SJSA1 (cell line): ENCODE measurements at places on chromosomes 13 and 19. TPM values are rescaled to one million over a fixed set of nuclear protein-coding genes. Genes with fewer than 3 reads are reported as not detected.
A peak's percentile ranks its signal among the peaks of the same experiment; 100 is the strongest.

DNA sequence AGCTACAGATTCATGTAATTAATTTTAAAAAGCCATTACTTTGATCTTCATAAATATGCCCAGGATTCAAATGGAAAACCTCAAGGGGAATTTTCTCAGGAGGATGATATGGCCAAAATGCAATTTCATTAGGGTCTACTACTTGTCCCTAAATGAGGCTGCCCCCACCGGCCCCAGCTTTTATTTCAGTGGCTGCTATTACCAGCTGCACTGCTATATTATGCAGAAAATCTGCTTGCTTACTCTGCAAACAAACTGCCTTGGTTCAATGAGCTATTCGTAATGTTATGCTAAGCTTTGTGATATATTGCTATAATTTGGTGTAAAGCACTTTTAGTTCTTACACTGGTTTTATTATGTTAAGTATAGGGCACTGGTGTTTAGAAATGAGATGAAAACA, 137.3 kb upstream of the TMTC4 start:
- no peaks in the 10 kb centered on the region for H3K4me1 ChIP-seq
- H3K27ac ChIP-seq, result no peak overlapping the region
- no peak for DNase-seq
- H3K4me3 ChIP-seq, result no peak overlapping the region

DNA sequence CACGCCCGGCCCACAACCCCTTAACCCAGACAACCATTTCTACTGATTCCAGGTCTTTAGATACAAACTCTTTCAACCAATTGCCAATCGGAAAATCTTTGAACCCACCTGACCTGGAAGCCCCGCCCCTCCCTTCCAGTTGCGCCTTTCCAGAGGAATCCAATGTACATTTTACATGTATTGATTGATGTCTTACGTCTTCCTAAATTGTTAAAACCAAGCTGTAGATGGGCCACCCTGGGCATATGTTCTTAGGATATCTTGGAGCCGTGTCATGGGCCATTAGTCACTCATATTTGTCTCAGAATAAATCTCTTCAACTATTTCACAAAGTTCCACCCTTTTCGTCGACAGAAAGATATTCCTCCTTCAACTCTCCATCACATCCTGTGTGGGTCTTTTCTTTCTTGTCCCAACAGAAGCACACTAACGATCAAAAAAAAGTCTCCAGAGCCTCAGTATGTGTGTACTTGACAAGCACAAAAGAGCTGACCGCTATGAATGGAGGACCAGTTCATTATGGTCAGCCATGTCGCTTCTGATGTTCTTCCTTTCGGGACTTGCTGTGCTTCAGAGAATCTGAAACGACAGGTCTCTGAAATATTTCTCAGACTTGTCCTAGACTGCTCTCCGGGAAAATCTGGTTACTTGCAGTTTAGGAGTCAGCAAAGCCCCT, 601 bp upstream of the ZNF749 start:
- H3K27ac ChIP-seq, result no peak overlapping the region
- DNase-seq, result no peak
- H3K36me3 ChIP-seq, result peaks cover 23% of the 10 kb centered on the region
- H3K27me3 ChIP-seq, result no peaks in the 10 kb centered on the region
- peak overlapping the region; percentile 55 for H3K4me3 ChIP-seq
- peaks cover 8% of the 10 kb centered on the region; the same call in 1 of the 2 replicates for H3K4me1 ChIP-seq

GRCh38 chr19:47209319-47210179, 21.4 kb downstream of the BBC3 start:
- H3K4me3 ChIP-seq, result no peak overlapping the region
- H3K36me3 ChIP-seq, result peaks cover 74% of the 10 kb centered on the region
- no peaks in the 10 kb centered on the region for H3K27me3 ChIP-seq
- peak overlapping the region; percentile 69; the same call in 1 of the 2 replicates for H3K27ac ChIP-seq
- H3K4me1 ChIP-seq, result peaks cover 24% of the 10 kb centered on the region

DNA sequence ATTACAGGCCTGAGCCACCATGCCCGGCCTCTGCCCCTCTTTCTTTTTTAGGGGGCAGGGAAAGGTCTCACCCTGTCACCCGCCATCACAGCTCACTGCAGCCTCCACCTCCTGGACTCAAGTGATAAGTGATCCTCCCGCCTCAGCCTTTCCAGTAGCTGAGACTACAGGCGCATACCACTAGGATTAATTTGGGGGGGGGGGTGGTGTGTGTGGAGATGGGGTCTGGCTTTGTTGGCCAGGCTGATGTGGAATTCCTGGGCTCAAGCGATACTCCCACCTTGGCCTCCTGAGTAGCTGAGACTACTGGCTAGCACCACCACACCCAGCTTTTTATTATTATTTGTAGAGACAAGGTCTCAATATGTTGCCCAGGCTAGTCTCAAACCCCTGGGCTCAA, 4.2 kb downstream of the APOE start:
- no peak for DNase-seq
- no peak overlapping the region for H3K27ac ChIP-seq
- H3K4me1 ChIP-seq, result peaks cover 14% of the 10 kb centered on the region
- no peak overlapping the region for H3K4me3 ChIP-seq
- peaks cover 9% of the 10 kb centered on the region for H3K27me3 ChIP-seq
- no peaks in the 10 kb centered on the region; the same call in 1 of the 2 replicates for H3K36me3 ChIP-seq

DNA sequence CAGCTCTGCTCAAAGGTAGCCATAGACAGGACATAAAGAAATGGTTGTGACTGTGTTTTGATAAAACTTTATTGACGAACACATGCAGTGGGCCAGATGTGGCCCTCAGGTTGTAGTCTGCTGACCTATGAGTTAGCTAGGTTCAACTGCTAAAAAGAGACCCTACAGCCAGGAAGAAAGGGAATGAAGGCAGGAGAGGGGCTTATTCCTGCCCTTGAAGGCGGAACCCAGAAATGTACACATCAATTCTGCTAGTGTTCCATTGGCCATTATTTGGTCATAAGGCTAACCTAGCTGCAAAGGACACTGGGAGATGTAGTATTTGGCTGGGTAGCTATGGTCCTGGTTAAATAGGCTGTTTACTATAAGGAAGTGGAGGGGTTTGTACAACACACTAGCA, 18.0 kb downstream of the APBA3 start:
- no peak for DNase-seq
- no peaks in the 10 kb centered on the region for H3K27me3 ChIP-seq
- H3K4me1 ChIP-seq, result peaks cover 12% of the 10 kb centered on the region

DNA sequence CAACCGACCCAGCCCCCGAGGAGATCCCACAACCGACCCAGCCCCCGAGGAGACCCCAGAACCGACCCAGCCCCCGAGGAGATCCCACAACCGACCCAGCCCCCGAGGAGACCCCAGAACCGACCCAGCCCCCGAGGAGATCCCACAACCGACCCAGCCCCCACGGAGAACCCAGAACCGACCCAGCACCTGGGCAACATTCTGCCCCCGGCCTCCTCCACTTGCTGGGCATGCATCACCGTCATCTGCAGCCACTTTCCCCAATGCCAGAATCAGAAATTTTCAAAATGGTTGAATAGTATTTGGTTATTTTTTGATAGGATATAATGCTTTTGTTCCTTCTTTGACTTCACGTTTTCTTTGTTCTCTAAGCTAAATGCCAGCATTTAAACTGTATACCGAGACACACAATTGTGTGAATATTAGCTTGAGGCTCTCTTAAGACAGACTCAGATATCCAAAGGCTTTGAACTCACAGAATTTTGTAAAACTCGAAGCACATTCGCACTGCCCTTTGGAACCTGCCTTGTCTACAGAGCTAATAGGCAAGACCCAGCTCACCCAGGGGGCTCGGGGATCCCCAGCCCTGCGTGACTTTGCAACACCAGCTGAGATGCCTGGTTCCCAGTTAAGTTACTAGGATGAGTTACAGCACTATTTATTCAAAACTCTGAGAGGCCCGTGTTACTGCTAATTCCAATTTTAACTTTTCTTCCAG, 15.5 kb upstream of the RASA3 start:
- no peaks in the 10 kb centered on the region for H3K27me3 ChIP-seq
- H3K4me1 ChIP-seq, result no peaks in the 10 kb centered on the region
- no peak overlapping the region for H3K27ac ChIP-seq
- H3K4me3 ChIP-seq, result no peak overlapping the region

DNA sequence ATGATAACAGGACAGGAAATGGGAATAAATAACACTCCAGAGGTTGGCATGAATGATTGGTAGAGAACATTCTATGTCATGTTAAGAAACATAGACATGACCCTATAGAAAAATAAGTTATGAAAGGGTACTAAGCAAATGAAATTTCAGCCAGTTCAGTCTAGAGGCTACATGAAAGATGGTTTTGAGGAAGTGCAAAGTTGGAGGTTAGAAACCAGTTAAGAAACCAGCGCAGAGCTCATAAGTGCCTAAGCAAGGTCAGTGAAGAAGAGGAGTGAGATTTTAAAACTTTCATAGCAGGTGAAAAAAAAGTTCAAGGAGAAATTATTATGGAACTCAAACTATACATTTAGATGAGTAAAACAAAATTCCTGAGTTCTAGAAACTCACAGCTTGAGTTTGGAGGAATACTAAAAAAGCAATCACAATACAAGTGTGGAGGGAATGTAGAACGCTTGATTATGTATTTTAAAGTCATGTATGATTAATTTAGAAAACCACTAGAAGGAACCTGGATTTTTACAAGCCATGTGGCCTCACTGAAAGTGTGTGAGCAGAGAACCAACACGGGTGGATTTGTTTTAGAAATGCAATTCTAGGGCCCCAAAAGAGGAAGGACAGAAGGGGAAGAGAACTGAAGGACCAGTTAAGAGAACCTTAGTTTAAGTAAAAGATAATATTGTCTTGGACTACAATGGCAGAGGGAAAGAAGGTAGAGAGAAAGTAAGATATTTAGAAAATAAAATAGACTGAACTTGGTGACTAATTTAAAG, 162.4 kb downstream of the PCDH20 start:
- no peaks in the 10 kb centered on the region for H3K4me1 ChIP-seq
- H3K27ac ChIP-seq, result no peak overlapping the region
- H3K27me3 ChIP-seq, result no peaks in the 10 kb centered on the region
- no peak for DNase-seq
- H3K4me3 ChIP-seq, result no peak overlapping the region

GRCh38 chr13:109256866-109257760, 529.3 kb downstream of the IRS2 start:
- H3K27ac ChIP-seq, result peak overlapping the region; percentile 95
- no peak overlapping the region for H3K4me3 ChIP-seq
- peaks cover 61% of the 10 kb centered on the region for H3K4me1 ChIP-seq
- peak; percentile 100 for DNase-seq

DNA sequence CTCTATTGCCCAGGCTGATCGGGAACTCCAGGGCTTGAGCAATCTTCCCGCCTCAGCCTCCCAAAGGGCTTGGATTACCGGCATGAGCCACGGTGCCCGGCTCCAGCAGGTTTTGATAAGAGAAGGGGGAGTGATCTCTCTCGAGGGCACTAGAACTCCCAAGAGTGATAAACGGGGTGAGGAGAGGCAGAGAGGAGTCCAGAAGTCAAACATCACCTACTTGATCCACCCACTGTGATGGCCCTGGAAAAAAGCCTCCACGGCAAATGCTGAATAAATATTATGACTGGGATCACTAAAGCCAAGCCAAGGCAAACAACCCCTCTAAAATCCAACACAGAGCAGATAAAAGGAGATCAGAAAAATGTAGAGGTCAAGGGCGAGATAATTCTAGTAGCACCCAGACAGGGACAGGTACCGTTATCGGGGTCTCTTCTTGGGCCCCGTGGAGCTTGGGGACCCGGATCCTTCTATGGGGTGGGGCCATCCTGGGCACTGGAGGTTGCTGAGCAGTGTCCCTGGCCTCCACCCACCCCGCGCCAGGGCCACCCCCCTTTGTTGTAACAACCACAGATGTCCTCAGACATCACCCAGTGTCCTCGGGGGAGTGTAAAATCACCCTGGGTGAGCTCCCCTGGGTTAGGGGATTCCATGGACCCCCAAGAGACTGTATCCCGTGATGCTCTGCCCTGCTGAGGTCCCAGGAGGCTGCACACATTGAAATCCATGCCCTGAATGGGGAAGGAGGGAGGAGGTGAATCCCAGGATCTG, 3.7 kb upstream of the CREB3L3 start:
- H3K27ac ChIP-seq, result no peak overlapping the region
- no peaks in the 10 kb centered on the region for H3K36me3 ChIP-seq
- no peak overlapping the region for H3K4me3 ChIP-seq
- no peak for DNase-seq

DNA sequence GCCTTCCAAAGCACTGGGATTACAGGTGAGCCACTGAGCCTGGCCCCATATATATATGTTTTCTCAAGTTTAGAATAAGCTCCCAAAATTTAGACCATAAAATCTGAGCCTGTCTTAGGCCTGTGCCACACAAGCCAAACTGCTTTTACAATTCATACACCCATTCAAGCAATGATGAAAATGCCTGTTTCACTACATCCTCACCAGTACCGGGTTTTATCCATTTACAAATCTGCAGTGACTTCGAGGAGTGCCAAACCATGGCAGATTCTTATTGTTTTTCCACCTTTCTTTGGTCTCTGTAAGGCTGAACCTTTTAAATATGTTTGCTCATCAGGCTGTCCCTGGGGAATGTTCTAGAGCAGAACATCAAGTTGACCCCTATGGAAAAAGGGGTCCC, 9.6 kb upstream of the NFIC start:
- H3K4me1 ChIP-seq, result peaks cover 18% of the 10 kb centered on the region
- H3K4me3 ChIP-seq, result no peak overlapping the region
- peaks cover 3% of the 10 kb centered on the region; the same call in 1 of the 2 replicates for H3K27me3 ChIP-seq
- no peak for DNase-seq
- no peaks in the 10 kb centered on the region for H3K36me3 ChIP-seq
- no peak overlapping the region for H3K27ac ChIP-seq

GRCh38 chr19:34282611-34283519, 28.5 kb downstream of the GARRE1 start:
- H3K36me3 ChIP-seq, result peaks cover 19% of the 10 kb centered on the region
- DNase-seq, result no peak
- H3K27ac ChIP-seq, result no peak overlapping the region
- H3K27me3 ChIP-seq, result no peaks in the 10 kb centered on the region

DNA sequence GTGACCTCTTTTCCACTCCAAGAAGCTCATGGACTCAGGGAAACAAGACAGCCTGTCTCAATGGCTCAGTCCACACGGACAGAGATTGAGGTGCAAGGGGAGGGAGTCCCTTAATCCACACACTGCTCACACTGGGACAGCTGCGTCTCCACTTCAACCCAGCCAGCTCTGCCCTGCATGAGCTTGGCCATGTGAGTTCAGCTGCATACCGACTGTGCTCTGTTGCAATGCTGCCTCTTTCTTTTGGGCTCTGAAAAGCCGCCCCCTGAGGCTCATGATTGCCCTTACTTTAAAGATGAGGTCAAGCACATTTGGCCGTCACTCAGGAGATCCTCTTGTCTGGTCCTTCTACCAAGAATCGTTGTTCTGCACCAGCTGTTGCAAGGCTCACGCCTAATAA, 64.8 kb upstream of the KCTD15 start:
- no peak overlapping the region for H3K4me3 ChIP-seq
- H3K36me3 ChIP-seq, result no peaks in the 10 kb centered on the region
- no peaks in the 10 kb centered on the region for H3K4me1 ChIP-seq
- H3K27ac ChIP-seq, result no peak overlapping the region
- H3K27me3 ChIP-seq, result peaks cover 23% of the 10 kb centered on the region

The CCDC70 gene
- total RNA-seq, result 0.34 and 0.58 TPM in 2 replicates

The MAP4K1 gene
- not detected in 2 replicates for total RNA-seq

The HSPB6 gene
- not detected in 2 replicates for total RNA-seq

The CYP2A6 gene
- total RNA-seq, result not detected in 2 replicates
